ENCODE measurements at places on chromosomes 5 and 9. TPM values are rescaled to one million over a fixed set of nuclear protein-coding genes. Genes with fewer than 3 reads are reported as not detected.

GRCh38 chr5:89300426-89300970 is 417.5 kb upstream of the MEF2C start:
- no peaks in the 10 kb centered on the region for H3K36me3 ChIP-seq
- no peak overlapping the region for H3K27ac ChIP-seq
- DNase-seq, result no peak
- no peak overlapping the region for H3K4me3 ChIP-seq
- H3K4me1 ChIP-seq, result no peaks in the 10 kb centered on the region

ACTBL2 gene
- total RNA-seq, result not detected

RETREG1 gene
- total RNA-seq, result 7.5 TPM

DNA sequence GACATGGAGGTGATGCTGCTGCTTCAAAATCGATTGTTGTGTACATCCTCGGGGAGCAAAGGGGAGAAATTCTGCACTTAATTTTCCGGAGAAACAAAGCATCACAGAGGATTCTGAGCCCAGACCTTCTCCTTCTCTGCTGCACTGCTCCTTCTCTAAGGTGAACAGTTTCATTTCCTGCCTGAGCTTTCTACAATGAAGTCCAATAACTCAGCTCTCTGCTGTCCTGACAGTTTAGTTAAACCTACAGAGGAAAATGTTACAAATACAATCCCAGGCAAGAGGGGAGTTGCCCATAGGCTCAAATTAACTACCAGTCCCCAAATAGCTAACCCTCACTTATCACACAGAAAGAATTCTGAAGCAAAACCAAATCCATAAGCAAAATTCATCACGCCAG is 206.3 kb downstream of the EFNA5 start:
- no peaks in the 10 kb centered on the region for H3K27me3 ChIP-seq
- no peak overlapping the region for H3K4me3 ChIP-seq
- DNase-seq, result no peak
- peaks cover 3% of the 10 kb centered on the region for H3K4me1 ChIP-seq

DNA sequence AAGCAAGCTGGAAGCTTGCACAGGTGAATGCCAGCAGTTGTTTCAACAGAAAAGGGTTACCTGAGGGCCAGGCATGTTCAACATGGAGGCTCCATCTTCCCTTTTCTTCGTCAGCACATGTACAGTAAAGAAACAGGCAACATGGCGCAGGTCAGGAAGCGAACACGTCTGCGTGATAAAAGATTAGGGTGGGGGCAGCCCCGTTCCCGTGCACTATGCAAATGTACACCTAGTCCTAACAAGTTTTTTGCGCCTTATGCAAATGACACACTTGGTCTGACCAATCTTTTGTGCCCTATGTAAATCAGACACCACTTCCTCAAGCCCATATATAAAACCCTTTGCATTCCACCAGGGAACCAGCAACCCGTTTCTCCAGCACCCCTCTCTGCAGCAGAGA is 452.1 kb upstream of the PTPRD start:
- H3K4me1 ChIP-seq, result no peaks in the 10 kb centered on the region
- no peak overlapping the region for H3K4me3 ChIP-seq
- no peaks in the 10 kb centered on the region for H3K27me3 ChIP-seq
- no peak for DNase-seq

CKMT2 gene
- 11.6 TPM for total RNA-seq

DNA sequence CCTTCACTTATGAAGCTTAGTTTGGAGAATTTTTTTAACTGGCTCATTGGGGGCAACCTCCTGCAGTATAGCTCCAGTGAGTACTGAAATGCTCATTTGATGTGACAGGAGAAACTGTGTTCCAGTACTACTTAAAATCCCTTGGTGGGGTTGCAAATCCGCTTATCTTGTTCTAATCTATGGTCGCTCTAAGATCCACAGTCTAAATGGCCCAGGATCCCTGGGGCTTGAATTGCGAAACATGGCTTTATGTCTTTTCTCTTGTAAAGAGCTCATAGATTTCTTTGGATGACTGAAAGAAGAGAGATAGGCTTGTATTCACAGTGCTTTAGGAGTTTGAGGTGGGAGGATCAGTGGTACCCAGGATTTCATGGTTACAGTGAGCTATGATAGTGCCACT is 52.7 kb downstream of the ADAMTSL1 start:
- no peaks in the 10 kb centered on the region for H3K36me3 ChIP-seq
- no peaks in the 10 kb centered on the region for H3K27me3 ChIP-seq
- no peak overlapping the region for H3K27ac ChIP-seq

- no peak overlapping the region for H3K4me3 ChIP-seq
- H3K27ac ChIP-seq, result no peak overlapping the region
- no peaks in the 10 kb centered on the region for H3K27me3 ChIP-seq
- H3K36me3 ChIP-seq, result peaks cover 90% of the 10 kb centered on the region
Observed at GRCh38 chr9:129126749-129127618, 15.8 kb downstream of the PTPA start.

THBS4 gene
- 119 TPM for total RNA-seq

DNA sequence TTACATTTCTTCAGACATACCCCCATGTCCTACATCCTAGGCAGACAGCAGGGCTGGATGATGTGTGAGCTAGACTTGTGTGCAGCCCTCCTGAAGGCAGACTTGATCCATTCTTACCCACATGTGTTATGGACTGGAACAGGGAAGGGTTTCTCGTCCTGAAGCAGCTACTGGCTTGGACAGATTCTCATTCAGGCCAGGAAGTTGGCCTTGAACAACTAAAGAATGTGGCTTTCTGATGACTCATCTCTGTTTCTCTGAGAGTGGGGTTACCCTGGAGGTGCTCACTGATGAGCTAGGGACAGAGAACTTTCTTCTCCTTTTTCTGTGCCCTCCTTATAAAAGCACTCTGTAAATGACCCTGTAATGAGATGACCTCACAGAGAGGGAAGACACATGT is 246.5 kb downstream of the PCSK5 start:
- H3K36me3 ChIP-seq, result no peaks in the 10 kb centered on the region
- no peak overlapping the region for H3K4me3 ChIP-seq
- H3K27ac ChIP-seq, result no peak overlapping the region
- no peak for DNase-seq
- no peaks in the 10 kb centered on the region for H3K4me1 ChIP-seq

DNA sequence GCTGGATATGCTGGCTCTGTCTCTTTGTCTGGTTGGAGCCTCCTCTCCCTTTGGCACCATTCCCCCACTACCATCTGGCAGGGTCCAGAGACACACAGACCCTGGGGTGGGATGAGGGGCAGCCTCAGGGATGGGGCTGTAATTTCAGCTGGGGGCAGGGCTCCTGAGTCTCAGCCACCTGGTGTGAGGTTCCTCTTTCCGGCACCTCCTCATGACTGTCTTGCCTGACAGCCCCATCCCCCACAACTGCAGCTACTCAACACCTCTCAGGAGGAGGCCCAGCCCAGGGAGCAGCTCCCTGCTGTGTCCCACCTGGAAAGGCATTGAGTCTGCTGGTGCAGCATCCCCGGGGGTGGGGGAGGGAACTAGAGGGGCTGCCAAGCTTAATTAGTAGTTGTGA is 11.7 kb upstream of the RPS14 start:
- DNase-seq, result no peak
- H3K4me3 ChIP-seq, result no peak overlapping the region
- H3K27ac ChIP-seq, result no peak overlapping the region
- no peaks in the 10 kb centered on the region for H3K36me3 ChIP-seq
- peaks cover 33% of the 10 kb centered on the region for H3K4me1 ChIP-seq

DNA sequence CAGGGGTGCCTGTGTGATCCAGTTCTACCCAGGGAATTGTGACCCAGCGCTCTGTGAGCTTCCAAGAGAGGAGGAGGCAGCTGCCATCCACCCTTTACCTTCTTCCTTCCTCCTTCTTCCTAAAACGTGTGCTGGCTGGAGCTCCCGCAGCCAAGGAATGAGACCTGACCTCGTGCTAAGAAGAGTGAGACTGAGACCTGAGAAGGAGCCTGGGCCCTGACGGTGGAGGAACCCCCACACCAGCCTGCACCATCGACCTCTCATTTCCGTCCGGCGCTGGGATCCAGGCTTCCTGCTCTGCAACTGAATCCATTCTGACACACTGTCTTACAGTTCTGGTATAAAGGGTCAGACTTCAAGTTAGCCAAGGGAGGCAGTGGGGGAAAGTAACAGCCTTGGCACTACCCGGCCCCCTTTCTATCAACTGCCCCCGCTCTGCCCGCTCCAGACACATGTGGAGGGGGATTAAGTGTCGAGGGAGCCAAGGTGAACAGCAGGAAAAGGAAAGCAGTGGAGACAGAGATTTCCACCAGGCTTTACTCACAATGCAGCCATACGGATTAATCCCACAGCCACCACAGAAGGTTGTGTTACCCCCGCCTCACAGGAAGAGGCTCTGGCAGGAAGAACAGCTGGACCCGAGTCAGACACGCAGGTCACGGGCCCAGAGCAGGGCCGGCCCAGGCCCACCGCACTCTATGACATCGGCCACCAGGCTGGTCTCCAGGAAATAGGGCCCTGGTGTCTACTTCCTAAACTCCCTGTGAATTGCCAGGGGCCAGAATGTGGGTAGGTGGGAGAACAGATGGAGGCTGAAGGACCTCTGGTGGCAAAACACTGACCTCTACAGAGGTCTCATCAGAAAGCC is 15.8 kb downstream of the MGAT1 start:
- no peak overlapping the region for H3K4me3 ChIP-seq
- peaks cover 71% of the 10 kb centered on the region for H3K4me1 ChIP-seq
- H3K27ac ChIP-seq, result peak overlapping the region; percentile 84
- H3K36me3 ChIP-seq, result peaks cover 28% of the 10 kb centered on the region

- no peaks in the 10 kb centered on the region for H3K36me3 ChIP-seq
- H3K27me3 ChIP-seq, result no peaks in the 10 kb centered on the region
- DNase-seq, result no peak
- no peak overlapping the region for H3K4me3 ChIP-seq
Observed at GRCh38 chr9:115469841-115470240, 351.9 kb upstream of the TNC start.

DNA sequence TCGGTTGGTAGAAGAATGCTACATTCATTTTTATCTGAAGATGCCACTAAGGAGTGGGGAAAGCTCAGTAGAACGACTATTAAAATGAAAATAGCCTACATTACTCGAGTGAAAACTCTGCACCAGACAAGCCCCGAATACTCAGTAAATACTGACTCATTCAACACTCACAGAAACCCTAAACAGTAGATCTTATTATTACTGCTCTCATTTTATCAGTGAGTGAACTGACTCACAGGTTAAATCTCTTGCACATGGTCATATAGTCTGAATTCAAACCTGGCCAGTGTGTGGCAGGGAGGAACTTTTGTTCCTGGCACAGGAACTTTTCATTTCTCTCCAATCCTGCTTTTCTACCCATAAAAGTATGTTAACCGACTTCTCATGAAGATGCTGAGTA is 9.6 kb upstream of the PAPPA start:
- H3K27me3 ChIP-seq, result no peaks in the 10 kb centered on the region
- no peaks in the 10 kb centered on the region for H3K36me3 ChIP-seq
- H3K4me1 ChIP-seq, result no peaks in the 10 kb centered on the region
- no peak overlapping the region for H3K4me3 ChIP-seq
- H3K27ac ChIP-seq, result no peak overlapping the region

DNA sequence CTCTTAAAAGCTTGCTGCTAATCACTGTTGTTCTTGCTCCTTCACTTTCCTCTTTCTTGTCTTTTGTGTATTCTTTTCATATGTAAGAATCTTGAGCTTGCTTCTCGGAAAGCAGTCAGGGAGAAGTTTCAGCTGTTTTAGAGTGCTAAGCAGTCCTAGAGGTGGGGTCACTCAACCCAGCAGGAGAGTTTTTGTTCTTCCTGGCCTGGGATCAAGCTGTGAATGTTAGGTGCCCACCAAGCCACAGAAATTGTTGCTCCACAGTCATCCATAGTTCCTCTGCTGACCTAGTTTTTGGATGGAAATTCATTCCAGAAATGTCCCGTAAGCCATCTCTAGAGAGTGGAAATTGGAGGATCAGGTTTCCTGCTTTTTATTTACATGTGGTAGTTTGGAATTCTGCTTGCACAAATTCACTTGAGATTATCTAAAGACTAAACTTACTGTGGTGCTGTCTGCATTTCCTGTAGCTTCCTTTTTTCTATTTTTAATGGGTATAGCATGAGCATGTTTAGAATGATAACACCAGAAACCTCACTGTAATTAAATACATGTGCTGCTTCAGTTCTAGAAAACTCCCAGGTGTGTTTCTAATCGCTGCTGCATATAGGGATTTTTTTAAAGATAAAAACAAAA is 108.7 kb downstream of the MAST4 start:
- H3K36me3 ChIP-seq, result no peaks in the 10 kb centered on the region
- DNase-seq, result no peak
- H3K27ac ChIP-seq, result no peak overlapping the region
- H3K27me3 ChIP-seq, result no peaks in the 10 kb centered on the region
- H3K4me3 ChIP-seq, result no peak overlapping the region
- peaks cover 3% of the 10 kb centered on the region for H3K4me1 ChIP-seq

DNA sequence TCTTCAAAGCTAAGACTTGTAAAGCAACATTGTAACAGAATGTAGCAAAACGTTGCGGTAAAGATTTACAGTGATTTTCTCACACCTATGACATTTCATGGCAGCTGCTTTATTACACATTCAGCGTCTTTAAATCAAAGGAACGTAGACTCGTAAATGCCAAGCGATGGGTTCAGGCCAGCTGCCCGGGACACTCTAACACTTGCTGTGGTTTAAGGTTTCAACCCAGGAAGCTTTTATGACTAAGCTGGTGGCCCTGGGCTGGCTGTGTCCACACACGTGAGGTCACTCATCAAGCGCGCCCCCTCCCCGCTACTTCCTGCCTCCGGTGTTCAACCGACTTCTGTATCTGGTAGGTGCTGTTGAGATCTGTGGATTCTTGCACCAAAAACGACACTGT is 2.5 kb downstream of the SLC6A18 start:
- no peaks in the 10 kb centered on the region for H3K4me1 ChIP-seq
- DNase-seq, result no peak
- no peaks in the 10 kb centered on the region for H3K36me3 ChIP-seq
- no peak overlapping the region for H3K4me3 ChIP-seq
- H3K27ac ChIP-seq, result no peak overlapping the region

GRCh38 chr9:132201780-132202703 is 40.2 kb downstream of the NTNG2 start:
- no peak overlapping the region for H3K27ac ChIP-seq
- H3K36me3 ChIP-seq, result no peaks in the 10 kb centered on the region
- H3K4me3 ChIP-seq, result no peak overlapping the region
- H3K27me3 ChIP-seq, result no peaks in the 10 kb centered on the region
- no peak for DNase-seq
- H3K4me1 ChIP-seq, result no peaks in the 10 kb centered on the region

GRCh38 chr5:82163452-82164175 is 114.5 kb downstream of the RPS23 start:
- DNase-seq, result no peak
- no peak overlapping the region for H3K4me3 ChIP-seq
- H3K27ac ChIP-seq, result peak overlapping the region; percentile 18
- peaks cover 39% of the 10 kb centered on the region for H3K4me1 ChIP-seq

RPL35 gene
- total RNA-seq, result 1,125 TPM

- no peaks in the 10 kb centered on the region for H3K36me3 ChIP-seq
- H3K4me3 ChIP-seq, result no peak overlapping the region
- DNase-seq, result no peak
- no peaks in the 10 kb centered on the region for H3K4me1 ChIP-seq
- H3K27ac ChIP-seq, result no peak overlapping the region
Observed at GRCh38 chr5:149011728-149012127, 51.1 kb downstream of the SH3TC2 start.

- H3K4me1 ChIP-seq, result no peaks in the 10 kb centered on the region
- H3K27ac ChIP-seq, result no peak overlapping the region
- no peak overlapping the region for H3K4me3 ChIP-seq
Observed at GRCh38 chr5:31393126-31393525, 138.8 kb downstream of the DROSHA start.

GRCh38 chr9:21110708-21111576 is 30.7 kb downstream of the IFNW1 start:
- no peak for DNase-seq
- no peak overlapping the region for H3K27ac ChIP-seq
- peaks cover 6% of the 10 kb centered on the region for H3K4me1 ChIP-seq
- no peaks in the 10 kb centered on the region for H3K27me3 ChIP-seq
- no peak overlapping the region for H3K4me3 ChIP-seq
- H3K36me3 ChIP-seq, result no peaks in the 10 kb centered on the region

CENPK gene
- total RNA-seq, result not detected

FBXL7 gene
- 27.8 TPM for total RNA-seq

FNBP1 gene
- 246 TPM for total RNA-seq
